ENCODE measurements at places on chromosomes 3 and 15.

DNA sequence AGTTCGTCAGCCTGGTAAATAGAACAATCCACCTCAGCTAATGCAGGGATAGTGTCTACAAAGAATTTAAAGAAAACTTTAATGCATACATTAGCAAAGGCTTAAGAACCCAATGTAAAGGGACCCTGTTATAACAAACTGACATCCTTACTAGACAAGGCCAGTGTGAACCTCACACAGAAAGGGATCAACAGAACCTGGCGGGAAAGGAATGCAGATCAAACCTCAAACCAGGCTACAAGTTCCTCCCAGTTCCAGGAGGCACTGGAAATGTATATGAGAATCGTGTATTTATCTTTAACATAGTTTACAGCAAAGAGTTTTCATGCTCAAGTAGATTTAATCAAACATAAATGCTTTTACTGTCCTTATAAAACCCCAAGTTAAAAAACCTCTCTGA, 37.6 kb upstream of the ATP11B start:
- no peak for DNase-seq

DNA sequence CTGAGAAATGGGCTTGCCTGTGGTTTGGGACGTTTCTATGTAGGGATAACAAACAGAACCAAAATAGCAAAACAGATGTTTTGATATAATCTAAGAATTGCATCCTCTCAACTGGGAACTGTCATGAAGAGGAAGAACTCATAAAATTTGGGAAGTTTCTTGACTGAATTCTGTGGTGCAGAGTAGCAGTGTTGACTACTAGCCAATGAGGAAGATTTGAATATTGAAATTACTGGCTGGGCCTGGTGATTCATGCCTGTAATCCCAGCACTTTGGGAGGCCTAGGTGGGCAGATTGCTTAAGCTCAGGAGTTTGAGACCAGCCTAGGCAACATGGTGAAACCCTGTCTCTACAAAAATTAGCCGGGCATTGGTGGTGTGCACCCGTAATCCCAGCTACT, 42.2 kb downstream of the ZNF609 start:
- no peak for DNase-seq

GRCh38 chr3:63046580-63046979, 171.4 kb upstream of the CADPS start:
- no peak for DNase-seq

DNA sequence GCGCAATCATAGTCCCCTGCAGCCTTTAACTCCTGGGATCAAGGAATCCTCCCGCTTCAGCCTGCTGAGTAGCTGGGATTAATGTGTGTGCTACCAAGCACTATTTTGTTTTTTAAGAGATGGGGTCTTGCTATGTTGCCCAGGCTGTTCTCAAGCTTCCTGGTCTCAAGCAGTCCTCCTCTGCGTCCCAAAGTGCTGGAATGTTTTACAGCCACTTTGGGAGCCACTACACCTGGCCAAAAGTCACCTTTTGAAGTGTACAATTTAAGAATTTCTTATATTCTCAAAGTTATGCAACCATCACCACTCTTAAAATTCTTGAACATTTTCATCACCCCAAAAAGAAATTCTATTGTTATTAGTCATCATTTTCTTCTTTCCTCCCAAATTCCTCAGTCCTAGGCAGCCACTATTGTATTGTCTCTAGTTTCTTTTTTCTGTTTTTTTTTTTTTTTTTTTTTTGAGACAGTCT, 17.8 kb downstream of the CDV3 start:
- no peak for DNase-seq
